ENCODE measurements at places on chromosomes 3 and 15. TPM values are rescaled to one million over a fixed set of nuclear protein-coding genes. Genes with fewer than 3 reads are reported as not detected.

- no peak for DNase-seq
Observed at GRCh38 chr3:31876331-31876730, 104.7 kb downstream of the OSBPL10 start.

DNA sequence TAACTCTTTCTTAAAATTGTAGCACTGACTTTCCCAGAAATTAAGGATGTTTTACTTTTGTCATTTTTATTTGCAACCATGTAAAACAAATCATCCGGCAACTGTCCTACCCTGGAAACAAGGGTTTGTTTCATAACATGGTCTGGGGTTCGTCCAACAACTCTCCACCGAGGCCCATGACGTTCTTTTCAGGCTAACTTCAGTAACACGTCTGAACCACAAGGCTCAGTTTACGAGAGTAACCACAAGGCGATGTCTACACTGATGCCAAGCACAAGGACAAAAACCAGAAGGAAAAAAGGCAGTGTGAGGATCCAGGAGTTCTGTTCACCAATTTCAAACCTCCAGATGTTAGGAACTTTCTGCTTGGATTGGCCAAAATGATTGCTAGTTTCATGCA is 546.1 kb downstream of the NTRK3 start:
- no peak for DNase-seq

DNA sequence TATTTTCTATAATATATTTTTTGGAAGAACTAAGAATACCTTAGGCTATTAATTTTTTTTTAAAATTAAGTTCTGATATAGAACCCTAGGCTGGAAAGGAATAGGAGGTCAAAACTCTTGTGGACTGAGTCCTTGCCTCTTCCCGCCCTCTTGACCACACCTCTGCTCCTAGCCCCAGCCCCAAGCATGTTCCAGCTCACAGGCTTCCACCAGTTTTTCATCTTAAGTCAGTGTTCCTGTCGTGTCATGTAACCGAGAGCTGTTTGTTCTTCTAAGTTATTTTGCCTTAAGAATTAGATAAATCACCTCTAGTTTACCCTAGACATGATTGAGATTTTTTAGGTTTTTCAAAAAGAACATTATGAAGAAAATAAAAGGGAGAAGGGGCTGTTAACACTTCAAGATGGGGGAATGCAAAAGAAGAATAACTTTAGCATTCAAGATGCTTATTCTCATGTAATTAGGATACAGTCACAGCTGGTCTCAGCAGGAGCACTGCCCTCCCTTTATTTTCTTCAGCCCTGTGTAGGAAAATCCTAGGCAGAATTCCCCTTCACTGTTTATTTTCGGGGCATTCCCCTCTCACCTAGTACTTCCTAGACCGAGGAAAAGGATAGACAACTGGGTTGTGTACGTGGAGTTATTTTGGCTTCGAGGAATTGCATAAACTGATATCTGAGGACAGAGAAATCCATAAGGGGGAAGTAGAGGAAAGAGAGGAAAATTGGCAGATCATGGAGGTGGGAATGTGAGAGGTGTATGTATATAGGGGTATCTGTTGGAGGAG is 110.2 kb downstream of the CMSS1 start:
- DNase-seq: no peak

- DNase-seq: no peak
Observed at GRCh38 chr15:75109736-75110130, 86.3 kb downstream of the PPCDC start.

GRCh38 chr3:194046995-194047645 is 88.8 kb upstream of the HES1 start:
- DNase-seq: no peak

- no peak for DNase-seq
Observed at GRCh38 chr3:189337673-189338091, 165.9 kb downstream of the TPRG1 start.

DNA sequence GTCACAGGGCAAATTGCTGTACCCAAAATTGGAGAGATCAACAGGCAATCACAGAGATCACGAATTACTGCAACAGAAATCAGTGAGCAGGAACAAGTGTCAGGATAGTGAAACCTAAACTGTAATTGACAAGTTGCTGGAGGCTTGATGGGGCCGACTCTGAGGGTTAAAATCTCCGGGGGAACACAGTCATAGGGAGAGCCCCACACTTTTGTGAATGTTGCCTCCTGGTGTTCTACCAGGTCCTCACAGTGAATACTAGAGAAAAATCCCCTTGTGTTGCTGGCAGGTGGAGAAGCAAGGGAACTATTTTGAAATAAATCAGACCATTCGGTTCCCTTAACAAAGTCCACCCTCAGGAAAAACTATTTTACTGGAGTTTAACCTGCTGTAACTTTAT is 697.5 kb upstream of the CBLB start:
- no peak for DNase-seq

GRCh38 chr3:171776411-171776810 is 33.9 kb downstream of the PLD1 start:
- DNase-seq: no peak

- no peak for DNase-seq
Observed at GRCh38 chr3:197468866-197469382, 86.8 kb downstream of the BDH1 start.

DNA sequence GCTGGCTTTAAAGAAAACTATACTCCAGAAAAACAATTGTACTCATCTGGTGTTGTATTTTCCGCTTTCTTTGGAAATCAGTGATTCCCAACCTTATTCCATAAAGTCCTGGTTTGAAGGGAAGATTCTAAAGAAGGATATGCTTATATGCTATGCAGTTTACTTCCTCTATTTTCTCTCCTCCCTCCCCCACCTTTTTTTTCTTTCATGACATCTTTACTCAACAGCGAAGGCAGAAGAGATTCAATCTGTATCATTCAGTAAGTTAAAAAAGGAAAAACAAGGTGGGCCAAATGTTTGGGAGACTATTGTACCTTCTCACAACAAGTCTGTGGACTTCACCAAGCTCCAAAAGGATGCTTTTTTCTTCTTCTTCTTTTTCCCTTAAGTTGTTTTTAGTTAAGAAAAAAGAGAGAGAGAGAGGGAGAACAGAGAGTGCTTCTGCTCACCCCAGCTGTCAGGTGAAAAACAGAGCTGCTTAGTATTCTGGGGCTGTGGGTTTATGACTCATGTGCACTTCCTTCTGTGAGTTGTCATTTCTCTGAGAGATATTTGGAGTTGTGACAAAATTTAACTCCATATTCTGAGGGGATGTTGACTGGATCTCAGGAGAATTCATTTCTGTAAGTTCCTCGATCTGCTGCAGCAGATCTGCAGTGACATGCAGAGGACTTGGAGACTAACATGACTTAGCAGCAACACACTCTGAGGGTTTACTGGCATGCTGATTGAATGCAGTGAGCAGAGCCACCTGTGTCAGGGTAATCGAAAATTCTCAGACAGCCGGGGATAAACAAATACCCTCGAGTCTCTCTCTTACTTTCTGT is 70.7 kb downstream of the SSR3 start:
- peak; percentile 48 for DNase-seq

DNA sequence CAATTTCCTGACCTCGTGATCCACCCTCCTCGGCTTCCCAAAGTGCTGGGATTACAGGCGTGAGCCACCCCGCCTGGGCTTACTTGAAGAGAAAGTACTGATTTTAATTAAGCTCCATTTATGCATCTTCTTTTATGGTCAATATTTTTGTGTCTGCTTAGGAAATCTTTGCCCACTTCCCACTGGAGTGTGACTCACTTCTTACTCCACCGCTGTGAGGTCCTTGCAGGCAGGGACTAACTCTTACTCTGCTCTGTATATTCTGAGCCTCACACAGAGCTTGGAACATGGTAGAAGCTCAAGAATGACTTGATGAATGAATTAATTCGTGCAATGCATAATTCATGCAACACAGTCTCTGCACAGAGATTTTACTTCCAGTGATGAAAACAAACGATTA is 2.9 kb upstream of the TM4SF19 start:
- no peak for DNase-seq

GRCh38 chr3:144875211-144875610 is 903.6 kb downstream of the DIPK2A start:
- DNase-seq: no peak

DNA sequence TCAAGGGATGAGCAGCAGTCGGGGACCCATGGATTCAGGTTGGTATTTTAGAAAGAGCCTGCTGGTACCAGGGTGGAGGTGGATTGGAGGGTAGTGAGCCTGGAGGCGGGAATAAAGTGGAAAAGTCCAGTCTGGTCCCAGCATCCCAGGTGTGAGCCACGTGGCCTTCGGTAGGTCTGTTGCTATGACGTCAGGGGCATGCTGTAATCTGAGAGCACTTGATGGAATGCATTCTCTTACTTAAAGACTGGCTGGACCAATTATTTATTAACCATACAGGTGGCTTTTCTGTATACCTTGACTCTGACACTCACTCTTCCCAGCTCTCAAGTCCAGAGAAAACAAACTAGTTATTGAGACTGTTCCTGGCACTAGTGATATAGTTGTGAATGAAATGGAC is 389.9 kb upstream of the RGMA start:
- DNase-seq: no peak

- DNase-seq: no peak
Observed at GRCh38 chr3:36823806-36824205, 59.5 kb upstream of the DCLK3 start.

DNA sequence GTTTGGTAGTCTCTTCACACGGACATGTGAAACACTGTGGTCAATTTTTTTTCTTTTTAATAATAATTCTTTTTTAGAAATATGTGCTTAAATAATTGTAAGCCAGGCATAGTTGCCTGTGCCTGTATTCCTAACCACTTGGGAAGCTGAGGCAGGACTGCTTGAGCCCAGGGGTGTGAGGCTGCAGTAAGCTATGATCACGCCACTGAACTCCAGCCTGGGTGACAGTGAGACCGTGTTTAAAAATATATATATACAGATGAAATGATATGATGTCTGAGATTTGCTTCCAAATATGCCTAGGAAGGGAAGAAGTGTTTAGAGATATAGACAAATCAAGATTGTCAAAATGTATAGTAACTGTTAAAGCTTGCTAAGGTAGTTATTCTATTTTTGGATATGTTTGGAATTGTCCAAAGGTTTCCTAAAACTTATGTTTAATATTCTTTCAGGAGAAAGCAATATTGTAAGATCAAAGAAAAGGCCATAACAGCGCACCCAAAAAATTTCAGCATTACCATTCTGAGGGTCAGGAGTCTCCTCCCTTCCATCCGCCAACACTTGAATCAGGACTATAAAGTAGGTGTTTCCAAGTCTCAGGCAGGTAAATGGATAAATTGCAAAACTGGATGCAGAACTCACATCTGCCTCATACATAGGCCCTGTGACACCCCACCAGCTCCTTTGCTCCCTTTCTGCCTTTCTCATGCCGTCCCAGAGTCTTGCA is 532 bp upstream of the SELENOT start:
- no peak for DNase-seq

DNA sequence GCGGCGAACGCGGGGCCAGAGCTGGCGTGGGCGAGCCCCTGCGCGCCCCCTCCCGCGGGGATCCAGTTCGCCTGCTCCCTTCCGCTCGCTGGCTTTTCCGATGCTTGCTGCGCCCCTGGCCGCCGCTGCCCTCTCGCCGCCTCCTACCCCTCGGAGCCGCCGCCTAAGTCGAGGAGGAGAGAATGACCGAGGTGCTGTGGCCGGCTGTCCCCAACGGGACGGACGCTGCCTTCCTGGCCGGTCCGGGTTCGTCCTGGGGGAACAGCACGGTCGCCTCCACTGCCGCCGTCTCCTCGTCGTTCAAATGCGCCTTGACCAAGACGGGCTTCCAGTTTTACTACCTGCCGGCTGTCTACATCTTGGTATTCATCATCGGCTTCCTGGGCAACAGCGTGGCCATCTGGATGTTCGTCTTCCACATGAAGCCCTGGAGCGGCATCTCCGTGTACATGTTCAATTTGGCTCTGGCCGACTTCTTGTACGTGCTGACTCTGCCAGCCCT is 721 bp downstream of the P2RY1 start:
- no peak for DNase-seq

DNA sequence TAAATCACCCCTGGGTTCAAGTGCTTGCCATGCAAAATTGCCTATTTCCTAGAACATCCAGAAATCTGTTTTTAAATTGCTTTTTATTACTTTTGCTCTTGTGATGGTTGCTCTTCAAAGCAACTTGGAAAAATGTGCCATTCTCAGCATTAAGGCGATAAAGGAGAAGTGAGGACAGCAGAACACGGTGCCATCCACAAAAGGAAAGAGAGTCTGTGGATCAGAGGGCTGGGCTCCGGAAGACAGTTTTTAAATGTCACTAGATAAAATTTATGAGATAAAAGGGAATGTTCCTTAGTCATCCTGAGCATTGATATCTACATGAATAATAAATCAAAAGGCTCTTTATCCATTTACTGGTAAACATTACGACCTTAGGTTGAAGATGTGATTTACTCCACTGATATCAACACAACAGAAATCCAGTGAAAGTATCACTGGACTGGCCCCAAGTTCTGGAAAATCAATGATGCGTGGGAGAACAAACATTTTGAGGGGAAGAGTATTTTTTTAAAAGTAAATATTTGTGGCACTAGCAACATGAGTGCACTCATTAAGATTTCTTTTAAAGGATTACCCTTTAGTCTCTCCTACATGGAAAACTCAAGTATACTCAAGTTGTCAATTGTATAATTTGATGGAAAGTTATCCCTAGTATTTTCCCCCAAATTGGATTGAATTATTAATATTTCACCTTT is 554.7 kb downstream of the FHIT start:
- DNase-seq: no peak

- DNase-seq: no peak
Observed at GRCh38 chr15:100042558-100042957, 299.2 kb downstream of the ADAMTS17 start.

GRCh38 chr3:6512172-6512800 is 348.6 kb upstream of the GRM7 start:
- no peak for DNase-seq

DNA sequence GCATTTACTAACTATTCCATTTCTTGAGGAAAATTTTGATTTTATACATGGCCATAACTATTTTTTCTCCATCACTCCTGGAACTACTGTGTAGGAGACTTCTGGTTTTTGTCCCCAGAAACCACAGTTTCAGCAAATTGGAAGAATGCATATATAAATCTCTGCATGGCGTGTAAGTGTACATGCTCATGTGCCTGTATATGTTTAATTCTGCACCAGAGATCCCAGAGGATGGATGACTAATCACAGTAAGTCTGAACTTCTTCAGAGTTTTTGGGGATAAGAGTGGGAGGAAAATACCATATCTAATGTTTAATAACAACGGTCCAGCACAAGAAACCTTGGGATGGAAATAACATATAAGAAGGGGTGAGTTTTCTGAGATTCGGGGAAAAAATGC is 10.9 kb upstream of the COL6A6 start:
- DNase-seq: no peak

GRCh38 chr15:96334705-96335410 is 4.4 kb downstream of the NR2F2 start:
- no peak for DNase-seq

DNA sequence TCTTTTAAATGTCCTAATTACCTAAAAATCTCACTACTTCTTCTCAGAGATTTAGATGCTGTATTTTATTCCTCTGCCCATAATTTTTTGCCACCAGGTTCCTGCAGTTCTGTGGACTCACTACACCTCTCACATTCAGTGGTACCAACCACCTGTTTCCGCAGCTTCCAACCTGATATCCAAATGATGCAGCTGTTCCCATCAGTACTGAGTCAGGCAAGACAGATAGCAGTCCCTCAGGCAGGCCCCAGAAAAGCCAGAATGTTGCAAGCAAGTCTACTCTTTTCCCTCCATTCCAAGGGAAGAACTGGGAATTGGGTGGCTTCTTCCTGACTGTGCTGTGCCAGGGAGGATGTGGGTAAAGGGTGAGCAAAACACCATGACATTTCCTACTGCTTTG is 39.0 kb downstream of the MNS1 start:
- no peak for DNase-seq

DPPA4 gene
- polyA plus RNA-seq: not detected

UBR1 gene
- 15.4 TPM for polyA plus RNA-seq

CLDN16 gene
- not detected for polyA plus RNA-seq

RPS17 gene
- polyA plus RNA-seq: 1,199 TPM

MED12L gene
- 0.02 TPM for polyA plus RNA-seq

ARL14 gene
- not detected for polyA plus RNA-seq

VGLL3 gene
- not detected for polyA plus RNA-seq

CFAP20DC gene
- polyA plus RNA-seq: not detected

All from CD8-positive, alpha-beta memory T cell (primary cell).